Astrocyte of the cerebellum (primary cell): ENCODE measurements at places on chromosomes 6 and 20.

DNA sequence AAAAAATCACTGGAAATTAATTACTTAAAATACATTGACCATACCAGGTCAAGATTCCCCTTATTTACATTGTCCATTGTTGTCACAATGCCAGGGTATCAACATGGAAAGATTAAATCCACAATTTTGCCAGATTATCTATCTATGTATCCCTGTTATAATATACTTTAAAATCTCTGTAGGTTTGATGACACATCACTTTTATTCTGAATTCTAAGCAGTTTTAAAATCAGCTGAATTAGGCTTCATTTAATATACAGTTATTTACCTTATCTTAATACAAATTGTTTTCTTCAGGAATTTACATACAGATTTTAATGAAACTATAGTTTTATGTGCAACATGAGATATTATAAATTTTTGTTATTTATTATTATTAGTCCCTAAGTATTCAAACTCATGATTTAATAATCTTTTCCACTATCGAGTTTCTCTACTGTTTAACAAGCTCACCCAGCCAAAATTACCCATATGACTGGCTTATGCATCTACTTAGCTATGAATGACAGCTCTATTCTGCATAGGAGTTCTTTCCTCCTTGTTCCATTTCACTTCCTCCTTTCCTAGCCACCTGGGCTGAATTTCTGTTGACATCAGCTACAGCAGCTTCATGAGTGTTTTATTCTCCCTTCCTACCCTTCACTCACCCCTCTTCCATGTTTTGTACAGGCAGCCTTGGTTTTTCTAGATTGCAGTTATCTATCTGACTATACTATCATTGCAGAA is 654.2 kb upstream of the MAP3K7 start:
- no peak for DNase-seq

GRCh38 chr6:145865175-145865574 is 50.6 kb upstream of the FBXO30 start:
- no peak for DNase-seq

DNA sequence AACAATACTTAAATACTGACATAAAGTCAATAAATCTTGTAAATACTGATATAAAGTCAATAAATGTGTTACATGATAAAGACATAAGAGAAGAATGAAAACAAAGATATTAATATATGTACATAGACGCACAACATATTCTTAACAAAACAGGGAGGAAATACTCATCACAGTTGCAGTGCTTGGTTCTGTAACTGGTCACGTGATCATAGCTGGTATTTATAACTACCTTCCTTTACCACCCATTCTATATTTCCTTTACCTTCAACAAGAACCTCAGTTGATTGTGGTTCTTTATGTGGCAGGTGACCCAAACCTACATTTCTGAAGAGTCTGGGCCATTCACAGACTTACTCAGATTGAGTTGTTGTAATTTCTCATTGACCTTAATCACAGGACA is 131.6 kb downstream of the SGK1 start:
- DNase-seq = no peak

DNA sequence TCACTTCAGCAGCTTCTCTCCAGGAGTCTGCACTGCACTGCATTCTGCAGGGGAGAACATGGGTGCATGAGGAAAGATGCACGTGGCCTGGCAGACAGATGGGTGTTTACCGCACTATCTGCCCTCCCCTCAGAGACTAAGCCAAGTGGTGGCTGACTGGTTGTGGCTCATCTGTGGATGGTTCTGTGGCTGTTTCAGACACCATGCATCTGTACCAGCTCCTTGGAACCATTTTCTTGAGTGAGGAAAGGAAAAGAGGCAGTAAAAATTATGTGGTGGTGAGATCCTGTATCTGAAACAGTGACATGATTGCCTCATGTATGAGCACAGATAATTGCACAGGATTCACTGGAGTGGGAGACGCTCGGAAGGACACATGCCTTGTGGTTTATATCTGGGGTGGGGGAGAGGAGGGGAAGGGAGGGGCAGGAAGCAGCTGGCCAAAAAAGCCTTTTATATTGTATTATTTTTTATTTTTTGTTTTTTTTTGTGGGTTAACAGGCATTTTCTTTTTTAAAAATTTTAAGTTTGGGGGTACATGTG is 161.7 kb downstream of the ERMARD start:
- DNase-seq = no peak

- no peak for DNase-seq
These were observed 6.7 kb downstream of the SRXN1 start for GRCh38 chr20:646107-646867.

DNA sequence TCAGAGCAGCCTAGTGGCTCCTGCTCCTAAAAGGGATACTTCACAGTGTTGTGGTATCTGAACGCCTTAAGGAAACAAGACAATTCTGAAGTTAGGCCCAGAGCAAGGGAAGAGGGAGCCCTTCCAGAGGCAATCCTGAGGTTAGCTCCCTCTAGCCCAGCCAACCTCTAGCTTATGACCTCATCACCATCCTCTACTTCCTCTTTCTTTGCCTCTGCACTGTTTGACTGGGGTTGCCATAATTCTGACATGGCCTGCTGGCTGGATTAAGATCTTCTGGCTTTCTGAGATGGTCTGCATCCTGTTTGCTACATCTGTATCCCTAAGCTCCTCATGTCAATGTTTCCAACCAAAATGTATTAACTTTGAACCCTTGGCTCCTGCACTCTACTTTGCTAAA is 23.3 kb upstream of the BMP2 start:
- DNase-seq = no peak

GRCh38 chr6:114194362-114195026 is 148.3 kb downstream of the HS3ST5 start:
- DNase-seq = peak; percentile 19

DNA sequence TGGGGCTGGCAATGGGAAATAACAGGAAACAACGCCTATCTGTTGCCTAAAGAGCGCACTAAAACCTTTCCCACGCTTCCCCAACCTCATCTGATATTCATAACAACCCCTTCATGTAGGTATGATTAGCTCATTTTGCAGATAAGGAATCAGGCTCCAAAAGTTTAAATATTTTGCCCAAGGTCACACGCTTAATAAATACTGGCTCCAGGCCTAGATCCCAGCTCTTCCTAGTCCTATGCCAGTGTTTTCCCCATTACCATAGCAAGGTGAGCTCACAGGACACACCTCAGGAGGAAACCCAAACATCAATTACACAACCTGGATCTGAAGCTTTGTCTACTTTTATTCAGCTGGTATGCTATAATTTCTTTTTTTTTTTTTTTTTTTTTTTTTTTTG is 19.6 kb downstream of the MBOAT1 start:
- DNase-seq = no peak

DNA sequence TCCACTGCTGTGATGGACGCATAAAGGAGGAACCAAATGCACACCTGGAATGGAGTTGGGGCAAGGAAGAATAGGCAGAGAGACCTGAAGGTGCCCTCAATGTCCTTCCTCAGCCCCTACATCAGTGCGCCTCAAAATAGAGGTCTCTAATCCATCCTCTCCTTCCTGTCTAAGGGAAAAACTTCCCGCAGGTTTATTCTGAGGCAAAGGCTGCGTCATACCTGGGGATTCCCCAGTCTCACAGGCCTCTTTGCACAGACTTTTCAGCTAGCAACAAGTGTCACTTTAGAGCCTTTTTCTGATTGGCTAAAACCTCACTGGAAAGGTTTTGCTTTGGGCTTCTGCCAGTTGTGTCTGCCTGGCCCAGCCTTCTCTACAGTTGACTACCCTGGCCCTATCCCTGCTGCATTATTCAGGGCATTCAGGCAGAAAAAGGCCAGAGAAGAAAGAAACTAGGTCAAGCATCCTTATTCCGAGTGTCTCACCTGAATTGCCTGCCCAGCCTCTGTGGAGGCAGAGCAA is 1.8 kb upstream of the HLA-DQB1 start:
- DNase-seq = no peak

GRCh38 chr20:62816031-62816883 is 593 bp upstream of the COL9A3 start:
- no peak for DNase-seq
